ENCODE measurements at places on chromosomes 3 and 15. TPM values are rescaled to one million over a fixed set of nuclear protein-coding genes. Genes with fewer than 3 reads are reported as not detected.

ALDH1A3 gene
- total RNA-seq, result 0.30 TPM

PLA2G4E gene
- not detected for total RNA-seq

RTP4 gene
- not detected for total RNA-seq

ACKR2 gene
- 0.19 TPM for total RNA-seq

HAUS2 gene
- 19.2 TPM for total RNA-seq

DPPA2 gene
- total RNA-seq, result not detected

CTXN2 gene
- not detected for total RNA-seq

GHSR gene
- not detected for total RNA-seq

SPSB4 gene
- total RNA-seq, result 3.3 TPM
